ENCODE measurements at places on chromosomes 13 and 19. TPM values are rescaled to one million over a fixed set of nuclear protein-coding genes. Genes with fewer than 3 reads are reported as not detected.

DNA sequence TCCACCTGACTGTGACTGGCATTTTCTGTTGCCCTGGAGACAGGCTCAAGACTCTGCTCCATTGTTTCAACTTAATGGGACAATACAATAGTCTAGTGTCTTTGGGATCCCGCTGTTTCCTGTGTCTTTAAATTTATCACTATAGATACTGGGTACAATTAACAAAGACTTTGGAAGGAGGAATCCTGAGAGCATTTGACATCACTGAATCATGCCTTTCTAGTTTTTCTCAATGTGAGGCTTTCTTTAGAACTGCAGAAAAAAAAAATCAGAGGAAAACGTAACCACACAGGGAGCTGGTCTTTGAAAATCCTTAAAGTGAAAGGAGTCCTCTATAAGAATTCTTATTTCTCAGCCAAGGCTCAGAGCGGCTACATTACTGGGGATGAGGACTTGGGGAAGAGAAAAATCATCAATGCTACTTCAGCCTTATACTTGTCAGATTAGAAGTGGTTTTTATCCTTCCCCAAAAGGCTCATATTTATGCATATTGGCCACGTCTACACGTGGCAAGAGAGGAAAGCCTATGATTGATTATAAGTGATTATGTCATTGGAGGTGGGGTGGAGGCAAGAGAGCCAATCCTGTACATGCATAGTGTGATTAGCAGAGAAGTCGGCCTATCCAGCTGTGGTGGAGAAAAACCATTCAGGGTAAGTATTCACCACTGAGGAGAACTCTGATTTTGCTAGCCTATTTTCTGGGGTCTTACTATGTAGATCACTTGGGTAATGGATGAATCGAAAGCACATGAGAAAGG is 34.4 kb upstream of the UBL3 start:
- DNase-seq, result no peak

DNA sequence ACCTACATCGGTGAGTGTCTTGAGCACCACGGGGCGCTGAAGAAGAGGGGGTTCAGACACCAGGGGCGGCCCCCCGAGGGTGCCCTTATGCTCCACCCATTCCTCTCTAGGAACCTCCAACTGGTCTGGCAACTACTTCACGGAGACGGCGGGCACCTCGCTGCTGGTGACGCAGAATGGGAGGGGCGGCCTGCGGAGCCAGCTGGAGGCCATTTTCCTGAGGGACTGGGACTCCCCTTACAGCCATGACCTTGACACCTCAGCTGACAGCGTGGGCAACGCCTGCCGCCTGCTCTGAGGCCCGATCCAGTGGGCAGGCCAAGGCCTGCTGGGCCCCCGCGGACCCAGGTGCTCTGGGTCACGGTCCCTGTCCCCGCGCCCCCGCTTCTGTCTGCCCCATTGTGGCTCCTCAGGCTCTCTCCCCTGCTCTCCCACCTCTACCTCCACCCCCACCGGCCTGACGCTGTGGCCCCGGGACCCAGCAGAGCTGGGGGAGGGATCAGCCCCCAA is 12.1 kb downstream of the HIPK4 start:
- no peak for DNase-seq

DNA sequence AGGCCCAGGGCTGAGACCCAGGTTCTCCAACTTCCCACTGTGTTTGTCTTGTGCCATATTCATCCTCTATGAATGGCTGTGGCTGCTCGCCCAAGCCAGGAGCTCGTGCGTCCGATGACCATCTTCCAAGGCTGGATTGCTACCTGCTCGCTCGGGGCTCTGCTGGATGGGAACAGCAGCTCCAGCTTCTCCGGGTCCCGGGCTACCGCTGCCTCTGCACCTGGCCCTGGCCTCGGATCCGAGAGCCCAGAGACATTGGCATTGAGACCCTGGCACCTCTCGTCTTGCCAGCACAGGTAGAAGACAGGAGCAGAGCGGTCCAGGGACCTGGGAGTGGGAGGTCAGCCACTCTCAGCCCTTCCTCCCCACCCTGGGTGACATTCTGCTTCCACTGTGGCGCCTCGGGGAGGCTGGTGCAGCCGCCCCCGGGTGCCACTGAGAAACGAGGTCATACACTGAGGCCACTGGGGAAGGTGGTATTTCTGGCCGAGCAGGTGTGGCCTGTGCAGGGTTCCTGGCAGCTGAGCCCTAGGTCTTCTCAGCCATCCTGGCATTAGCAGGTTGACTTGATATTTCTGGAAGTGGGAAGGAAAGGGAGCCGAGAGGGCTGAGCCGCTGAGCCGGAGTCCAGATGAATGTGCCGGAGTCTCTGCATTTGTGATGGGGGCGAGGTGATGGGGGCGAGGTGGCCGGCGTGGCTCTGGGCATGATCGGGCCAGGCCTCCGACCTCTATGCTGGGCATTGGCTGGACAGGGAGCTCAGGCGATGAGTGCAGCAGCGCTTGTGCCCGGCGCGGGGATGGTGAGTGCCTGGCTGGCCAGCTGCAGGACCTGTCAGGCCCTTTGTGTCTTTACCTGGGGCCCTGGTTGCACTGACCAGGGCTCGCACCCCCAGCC is 18.6 kb downstream of the NDUFB7 start:
- DNase-seq, result no peak

GRCh38 chr19:45852983-45853382 is 10.0 kb downstream of the SYMPK start:
- DNase-seq, result no peak

GRCh38 chr19:41265395-41266153 is 1.4 kb downstream of the HNRNPUL1 start:
- DNase-seq, result peak; percentile 28

DNA sequence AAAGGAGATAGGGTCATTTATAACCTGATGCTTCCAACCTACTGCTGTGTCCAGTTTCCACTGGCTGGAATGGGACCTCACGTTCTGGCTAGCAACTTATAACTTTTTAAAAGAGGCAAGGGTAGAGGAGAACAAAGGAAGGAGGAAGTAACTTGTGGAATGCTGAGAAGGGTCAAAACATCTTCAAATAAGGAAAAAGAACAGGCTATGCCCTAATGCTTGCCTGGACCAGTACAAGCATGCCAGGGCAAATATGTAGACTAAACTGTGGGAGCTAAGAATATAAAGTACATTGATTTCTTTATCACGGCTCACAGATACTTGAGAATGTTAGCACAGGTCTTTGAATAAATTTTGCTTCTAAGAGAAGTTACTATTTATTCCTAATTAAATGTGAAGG is 1.5 kb upstream of the ZNF561 start:
- no peak for DNase-seq

DNA sequence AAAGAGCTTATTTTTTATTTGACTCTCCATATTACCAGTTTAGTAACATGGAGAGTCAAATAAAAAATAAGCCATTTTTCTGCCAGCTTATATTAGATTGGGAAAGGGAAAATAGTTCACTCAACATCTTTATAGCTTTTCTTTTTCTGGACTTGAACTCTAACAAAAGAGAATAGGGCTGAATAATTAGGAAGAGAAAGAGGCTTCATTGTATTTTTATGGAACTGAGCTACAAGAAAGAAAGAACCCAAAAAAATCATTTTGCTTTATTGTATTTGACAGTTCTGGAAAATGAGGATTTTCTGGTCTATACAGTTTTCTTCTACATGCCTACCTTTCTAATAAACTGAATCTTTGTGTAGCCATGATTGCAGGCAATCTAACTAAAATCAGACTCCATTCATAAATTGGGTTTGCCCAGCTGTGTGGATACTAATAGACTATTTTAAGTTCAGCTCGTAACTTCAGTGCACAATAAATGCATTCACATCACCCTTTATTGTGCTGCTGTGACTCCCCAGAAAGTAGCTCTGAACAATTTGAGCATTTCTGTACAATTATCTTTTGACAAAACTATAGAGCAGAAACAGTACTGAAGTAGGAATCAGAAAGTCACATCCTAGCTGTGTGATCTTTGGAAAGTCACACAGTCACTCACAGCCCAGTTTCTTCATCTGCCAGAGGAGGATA is 115.3 kb downstream of the STOML3 start:
- no peak for DNase-seq

- DNase-seq, result no peak
These were observed 2.3 kb upstream of the DOCK6 start for GRCh38 chr19:11264452-11265176.

- no peak for DNase-seq
These were observed 14.7 kb downstream of the DCT start for GRCh38 chr13:94464771-94465170.

GRCh38 chr13:48333976-48334375 is 30.4 kb downstream of the RB1 start:
- peak; percentile 4 for DNase-seq

DNA sequence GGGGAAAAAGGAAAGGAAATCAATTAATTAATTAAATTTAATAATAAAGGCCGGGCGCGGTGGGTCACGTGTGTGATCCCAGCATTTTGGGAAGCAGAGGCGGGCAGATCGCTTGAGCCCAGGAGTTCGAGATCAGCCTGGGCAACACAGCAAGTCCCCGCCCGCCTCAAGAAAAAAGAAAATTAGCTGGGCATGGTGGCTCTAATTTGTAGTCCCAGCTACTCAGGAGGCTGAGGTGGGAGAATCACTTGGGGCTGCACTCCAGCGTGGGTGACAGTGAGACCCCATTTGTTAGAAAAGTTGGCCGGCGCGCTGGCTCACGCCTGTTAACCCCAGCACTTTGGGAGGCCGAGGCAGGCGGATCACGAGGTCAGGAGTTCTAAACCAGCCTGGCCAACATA is 733 bp upstream of the CD320 start:
- DNase-seq, result no peak

DNA sequence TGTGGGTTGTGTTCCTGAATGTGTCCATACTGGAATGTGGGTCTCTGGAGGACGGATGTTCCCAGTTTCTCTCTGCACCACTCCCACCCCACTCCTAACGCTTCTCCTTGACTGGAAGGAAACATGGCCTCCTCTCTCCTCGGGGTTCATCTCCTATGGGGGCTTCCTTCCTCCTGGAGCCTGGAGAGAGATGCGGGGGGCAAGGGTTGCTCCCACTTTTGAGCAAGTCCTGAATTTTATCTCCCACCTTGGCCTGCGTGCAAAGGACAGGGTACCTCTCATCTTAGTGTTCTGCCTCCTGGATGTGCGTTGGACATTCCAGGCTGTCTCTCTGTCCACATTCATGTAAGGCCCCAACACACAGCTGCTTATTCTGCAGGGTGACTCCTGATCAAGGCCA is 52.5 kb upstream of the UQCRFS1 start:
- DNase-seq, result no peak

DNA sequence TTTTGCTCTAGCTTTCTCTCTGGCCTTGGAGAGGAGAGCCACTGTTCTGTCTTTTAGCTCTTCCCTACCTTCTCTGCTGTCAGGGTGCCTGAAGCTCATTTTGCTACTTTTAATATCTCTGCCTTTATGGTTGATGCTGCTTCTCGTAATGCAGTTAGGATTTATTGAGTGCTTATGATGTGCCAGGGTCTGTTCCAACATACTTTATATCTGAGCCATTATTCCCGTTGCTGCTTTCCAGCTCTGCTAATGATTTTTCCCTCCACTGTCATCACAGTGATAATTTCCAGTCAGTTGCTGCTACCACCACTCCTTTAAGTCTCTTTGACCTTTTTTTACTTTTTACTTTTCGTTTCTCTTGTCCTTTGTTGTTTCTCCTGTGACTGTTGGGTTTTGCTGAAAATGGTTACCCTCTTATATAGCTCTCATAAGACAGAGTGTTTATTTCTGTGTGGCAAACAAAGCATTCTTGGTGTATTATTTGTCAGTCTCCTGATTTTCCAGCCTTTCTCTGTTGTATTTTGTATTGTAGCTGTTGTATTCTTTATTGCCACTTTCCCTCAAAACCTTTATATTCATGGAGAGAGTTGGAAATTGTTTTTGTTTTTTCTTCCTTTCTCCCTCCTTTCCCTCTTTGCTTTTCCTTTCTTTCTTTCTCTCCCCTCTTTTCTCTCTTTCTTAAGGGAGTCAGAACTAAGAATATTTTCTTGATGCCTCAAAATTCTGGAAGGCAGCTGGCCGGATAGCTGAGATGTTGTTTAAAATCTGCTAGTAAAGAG is 37.4 kb downstream of the COG6 start:
- no peak for DNase-seq

- peak; percentile 50 for DNase-seq
These were observed 529 bp downstream of the LONP1 start for GRCh38 chr19:5719274-5719960.

DNA sequence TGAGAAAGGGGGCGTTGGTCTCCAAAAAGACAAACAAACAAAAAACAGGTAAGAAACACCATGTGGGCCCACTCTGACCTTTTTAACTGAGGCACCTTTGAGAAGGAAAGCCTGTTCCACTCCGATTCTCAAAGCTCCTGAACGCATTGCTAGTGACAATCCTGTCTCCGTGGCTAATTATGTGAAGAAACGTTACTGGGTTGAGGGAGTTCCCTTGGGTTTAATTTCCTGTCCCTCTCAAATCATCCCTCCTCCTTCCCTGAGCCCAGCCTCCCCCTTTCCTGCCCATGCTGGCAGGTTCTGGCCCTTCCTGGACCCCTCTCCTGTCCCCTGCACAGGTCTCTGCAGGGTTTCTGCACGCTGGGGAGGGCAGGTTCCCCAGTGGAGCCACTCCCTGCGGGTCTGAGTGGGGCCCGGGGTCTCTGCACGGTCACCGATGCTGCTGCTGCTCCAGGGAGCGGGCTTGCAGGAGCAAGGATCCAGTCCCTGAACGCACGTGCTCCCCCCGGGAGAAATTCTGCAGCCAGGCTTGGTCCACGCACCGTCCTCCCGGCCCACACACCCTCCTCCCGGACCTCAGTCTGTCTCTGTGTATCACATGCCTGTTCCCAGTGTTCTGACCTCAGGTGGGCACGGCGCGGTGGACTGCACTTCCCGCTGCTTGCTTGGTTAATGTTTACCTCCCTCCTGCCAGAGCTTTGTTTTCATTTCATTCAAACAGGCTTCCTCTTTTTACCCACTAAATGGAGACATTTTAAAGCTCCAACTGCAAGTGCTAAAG is 76.4 kb upstream of the MCF2L start:
- no peak for DNase-seq

GRCh38 chr13:112346173-112346898 is 29.8 kb upstream of the SPACA7 start:
- peak; percentile 9 for DNase-seq

GRCh38 chr13:20198781-20199180 is 6.0 kb upstream of the GJB2 start:
- no peak for DNase-seq

- DNase-seq, result no peak
These were observed 166.0 kb upstream of the KLF12 start for GRCh38 chr13:74300162-74300561.

ZNF420 gene
- 3.3 TPM for total RNA-seq

CCDC169 gene
- total RNA-seq, result 3.7 TPM

GRIK5 gene
- 0.07 TPM for total RNA-seq

CYP4F3 gene
- not detected for total RNA-seq

ZNF560 gene
- total RNA-seq, result 0.10 TPM

SLITRK5 gene
- under 0.01 TPM for total RNA-seq

WDR88 gene
- not detected for total RNA-seq

FGF21 gene
- total RNA-seq, result not detected

INAFM1 gene
- total RNA-seq, result 1.9 TPM

PLIN4 gene
- total RNA-seq, result 0.02 TPM

LRFN3 gene
- total RNA-seq, result 4.6 TPM

AMH gene
- total RNA-seq, result 1.5 TPM
